Umbilical cord (tissue), 2 donors: ENCODE measurements at places on chromosomes 4 and X.
A peak's percentile ranks its signal among the peaks of the same experiment; 100 is the strongest.

DNA sequence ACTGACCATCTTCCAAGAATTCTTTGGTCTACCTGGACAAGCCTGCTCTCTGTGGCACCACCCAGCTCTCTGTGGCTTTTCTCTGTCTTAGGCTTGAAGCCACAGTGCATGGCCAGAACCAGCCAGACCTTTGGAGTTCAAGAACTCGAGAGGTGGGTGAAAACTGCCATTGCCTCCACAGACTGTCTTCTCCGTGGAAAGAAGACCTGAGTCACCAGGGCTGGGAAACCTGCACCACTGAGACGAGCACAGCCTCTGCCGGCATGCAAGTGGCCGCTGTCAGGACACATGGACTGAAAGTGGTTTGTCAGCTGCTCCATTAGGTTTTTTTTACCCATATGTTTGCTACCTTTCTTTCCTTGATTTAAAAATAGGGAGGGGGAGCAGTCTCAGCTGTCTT lies 74.5 kb downstream of the MGST2 start:
- DNase-seq = no peak

DNA sequence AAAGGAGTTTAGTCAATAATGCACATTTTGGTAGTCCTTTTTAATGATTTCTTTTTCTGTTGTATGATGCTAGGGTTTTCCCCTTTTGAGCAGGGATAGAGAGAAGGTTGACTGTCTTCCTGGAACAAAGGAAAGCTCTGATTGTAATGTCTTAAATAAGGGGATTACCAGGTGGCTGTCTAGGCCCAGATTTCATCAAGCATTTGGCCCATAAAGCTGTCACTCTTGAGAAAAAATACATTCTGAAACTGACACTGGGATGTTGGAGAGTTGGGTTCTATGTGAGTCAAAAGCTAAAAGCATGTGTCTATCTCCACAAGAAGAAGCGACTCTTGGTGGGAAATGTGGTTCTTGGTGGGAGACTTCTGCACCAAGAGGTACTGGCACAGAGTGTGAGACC lies 26.4 kb downstream of the KIAA1210 start:
- no peak for DNase-seq

- DNase-seq = no peak
Measured at GRCh38 chr4:100838286-100838685, 320.5 kb upstream of the EMCN start.

- no peak for DNase-seq
Measured at GRCh38 chr4:5865896-5866599, 26.8 kb downstream of the CRMP1 start.

- no peak for DNase-seq
Measured at GRCh38 chrX:20506739-20507138, 240.0 kb upstream of the RPS6KA3 start.

DNA sequence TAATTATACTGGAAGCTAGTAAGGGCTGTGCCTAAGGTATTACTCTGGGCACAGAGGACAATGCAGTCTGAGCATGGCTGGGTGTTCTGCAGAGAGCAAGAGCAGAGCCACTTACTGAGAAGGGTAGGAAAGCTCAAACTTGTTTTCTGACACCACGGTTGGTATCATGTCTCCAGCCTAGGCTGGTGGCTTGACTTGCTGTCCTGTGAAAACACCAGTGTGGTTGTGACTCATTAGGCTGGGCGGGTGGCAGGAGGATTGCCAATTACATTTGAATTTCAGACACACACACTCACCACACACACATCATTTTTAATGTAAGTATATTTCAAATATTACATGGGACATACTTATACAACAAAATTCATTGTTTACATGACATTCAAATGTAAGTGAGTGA lies 19.7 kb upstream of the MTM1 start:
- no peak for DNase-seq

DNA sequence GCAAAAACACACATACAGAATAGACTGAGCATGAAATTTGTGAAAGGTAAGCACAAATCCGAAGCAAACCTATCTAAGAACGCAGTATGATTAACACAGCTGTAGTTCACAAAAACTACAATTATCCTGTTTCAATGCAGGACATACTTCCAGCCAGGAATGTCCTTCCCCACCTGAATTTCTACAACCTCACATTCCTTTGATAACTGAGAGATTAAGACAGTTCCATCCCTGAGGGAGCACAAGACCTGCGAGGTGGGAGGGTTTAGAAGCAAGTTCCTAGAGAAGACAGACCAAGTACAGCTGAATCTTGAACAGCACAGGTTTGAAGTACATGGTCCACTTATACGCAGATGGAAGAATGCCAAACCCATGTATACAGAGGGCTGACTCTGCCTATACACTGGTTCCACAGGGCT lies 10.6 kb downstream of the ABCG2 start:
- DNase-seq = no peak

GRCh38 chr4:155668707-155669220 lies 2.1 kb downstream of the GUCY1A1 start:
- DNase-seq = no peak

DNA sequence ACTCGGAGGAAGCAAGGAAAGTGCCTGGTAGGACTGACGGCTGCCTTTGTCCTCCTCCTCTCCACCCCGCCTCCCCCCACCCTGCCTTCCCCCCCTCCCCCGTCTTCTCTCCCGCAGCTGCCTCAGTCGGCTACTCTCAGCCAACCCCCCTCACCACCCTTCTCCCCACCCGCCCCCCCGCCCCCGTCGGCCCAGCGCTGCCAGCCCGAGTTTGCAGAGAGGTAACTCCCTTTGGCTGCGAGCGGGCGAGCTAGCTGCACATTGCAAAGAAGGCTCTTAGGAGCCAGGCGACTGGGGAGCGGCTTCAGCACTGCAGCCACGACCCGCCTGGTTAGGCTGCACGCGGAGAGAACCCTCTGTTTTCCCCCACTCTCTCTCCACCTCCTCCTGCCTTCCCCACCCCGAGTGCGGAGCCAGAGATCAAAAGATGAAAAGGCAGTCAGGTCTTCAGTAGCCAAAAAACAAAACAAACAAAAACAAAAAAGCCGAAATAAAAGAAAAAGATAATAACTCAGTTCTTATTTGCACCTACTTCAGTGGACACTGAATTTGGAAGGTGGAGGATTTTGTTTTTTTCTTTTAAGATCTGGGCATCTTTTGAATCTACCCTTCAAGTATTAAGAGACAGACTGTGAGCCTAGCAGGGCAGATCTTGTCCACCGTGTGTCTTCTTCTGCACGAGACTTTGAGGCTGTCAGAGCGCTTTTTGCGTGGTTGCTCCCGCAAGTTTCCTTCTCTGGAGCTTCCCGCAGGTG lies 637 bp downstream of the AR start:
- DNase-seq = no peak

DNA sequence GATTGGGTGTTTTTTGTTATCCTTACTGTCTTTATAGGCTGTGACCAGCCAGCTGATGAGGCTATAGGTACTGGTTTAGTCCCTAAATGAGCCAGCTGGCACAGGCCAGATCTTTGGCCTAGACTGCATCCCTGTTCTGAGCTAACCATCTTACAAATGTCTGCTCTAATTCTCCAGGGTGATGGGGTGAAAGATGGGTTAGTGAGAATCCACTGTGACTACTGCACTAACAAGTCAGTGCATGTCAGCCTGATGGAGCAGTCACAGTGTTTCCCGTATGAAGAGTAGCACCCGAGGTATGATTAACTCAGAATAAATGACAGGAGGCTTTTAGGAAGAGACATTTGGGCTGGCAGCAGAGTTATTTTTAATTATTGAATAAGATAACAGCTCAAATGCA lies 181.0 kb downstream of the DCTD start:
- DNase-seq = peak; percentile 12

DNA sequence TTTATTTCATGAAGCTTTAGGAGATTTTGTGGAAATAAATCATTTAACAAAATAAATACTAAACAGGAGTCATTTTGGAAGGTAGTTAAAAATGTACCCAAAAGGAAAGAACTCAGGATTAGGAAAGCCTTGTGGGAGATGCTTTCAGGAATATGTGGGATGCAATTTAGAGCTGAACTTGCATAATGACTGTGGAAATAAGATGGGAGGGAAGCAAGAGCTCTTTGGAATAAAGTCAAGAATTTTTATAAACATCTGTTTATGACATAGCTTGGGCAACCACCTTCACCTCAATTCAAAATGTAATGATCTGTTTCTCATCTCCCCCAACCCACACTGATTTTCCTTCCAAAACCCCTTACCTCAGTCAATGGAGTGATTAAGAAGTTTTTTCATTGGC lies 623.8 kb downstream of the FAT4 start:
- no peak for DNase-seq

DNA sequence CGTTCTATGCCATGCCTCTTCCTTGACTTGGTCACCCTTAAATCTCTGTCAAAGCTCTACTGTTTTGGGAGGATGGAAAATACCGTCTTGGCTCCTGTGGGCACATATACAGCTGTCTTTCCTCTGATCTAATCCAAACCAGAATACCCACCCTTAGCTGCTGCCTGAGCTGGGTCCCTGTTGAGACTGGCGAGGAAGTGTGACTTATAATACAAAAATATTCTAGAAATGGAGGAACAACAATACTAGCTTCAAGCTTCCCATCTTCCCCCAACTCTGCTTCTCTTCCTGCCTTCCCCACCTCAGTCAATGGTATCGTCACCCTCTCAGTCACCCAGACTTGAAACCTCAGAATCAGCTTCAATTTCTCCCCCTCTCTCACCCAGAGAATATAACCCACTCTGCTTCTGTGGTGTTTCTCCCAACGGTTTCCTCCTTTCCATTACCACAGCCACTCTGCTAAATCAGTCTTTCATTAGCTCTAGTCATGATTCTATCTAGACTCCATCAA lies 599 bp upstream of the IL2RG start:
- no peak for DNase-seq

- DNase-seq = no peak
Measured at GRCh38 chrX:130263016-130263415, 5.7 kb downstream of the ZNF280C start.

- DNase-seq = no peak
Measured at GRCh38 chrX:107632346-107632745, 4.0 kb downstream of the PRPS1 start.

GRCh38 chr4:59258002-59258401 lies 1942.1 kb upstream of the ADGRL3 start:
- no peak for DNase-seq

DNA sequence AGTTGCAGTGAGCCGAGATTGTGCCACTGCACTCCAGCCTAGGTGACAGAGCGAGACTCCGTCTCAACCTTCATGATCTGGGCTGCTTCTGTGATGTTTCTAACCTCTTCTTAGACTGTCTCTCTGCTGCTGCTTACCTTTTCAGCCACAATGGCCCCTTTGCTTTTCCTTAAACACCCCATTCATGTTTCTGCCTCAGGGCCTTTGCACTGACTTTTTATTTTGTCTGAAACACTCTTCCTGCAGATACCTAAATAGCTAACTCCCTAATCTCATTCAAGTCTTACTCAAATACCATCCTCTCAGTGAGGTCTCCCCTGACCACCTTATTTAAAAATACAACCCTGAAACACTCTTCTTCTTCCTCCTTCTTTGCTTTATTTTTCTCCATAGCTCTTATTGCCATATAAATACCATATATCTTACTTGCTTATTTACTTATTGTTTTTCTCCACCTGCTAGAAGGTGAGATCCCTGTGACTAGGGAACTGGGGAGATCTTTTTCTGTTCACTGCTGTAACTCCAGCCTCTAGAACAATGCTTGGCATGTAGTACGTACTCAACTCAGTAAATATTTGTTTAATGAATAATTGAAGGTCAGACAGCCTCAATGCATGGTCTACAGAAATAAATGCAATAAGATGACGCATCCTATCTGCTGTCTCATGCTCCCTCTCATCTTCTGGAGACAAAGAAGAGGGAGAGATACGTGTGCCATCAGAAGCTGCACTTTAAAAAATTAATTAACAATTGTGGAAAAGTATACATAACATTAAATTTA lies 43.8 kb upstream of the SETD7 start:
- no peak for DNase-seq

GRCh38 chr4:57154191-57154590 lies 44.0 kb upstream of the IGFBP7 start:
- DNase-seq = no peak

- no peak for DNase-seq
Measured at GRCh38 chr4:42641656-42642055, 15.2 kb downstream of the ATP8A1 start.

GRCh38 chrX:8743126-8743732 lies 11.3 kb upstream of the ANOS1 start:
- DNase-seq = no peak

DNA sequence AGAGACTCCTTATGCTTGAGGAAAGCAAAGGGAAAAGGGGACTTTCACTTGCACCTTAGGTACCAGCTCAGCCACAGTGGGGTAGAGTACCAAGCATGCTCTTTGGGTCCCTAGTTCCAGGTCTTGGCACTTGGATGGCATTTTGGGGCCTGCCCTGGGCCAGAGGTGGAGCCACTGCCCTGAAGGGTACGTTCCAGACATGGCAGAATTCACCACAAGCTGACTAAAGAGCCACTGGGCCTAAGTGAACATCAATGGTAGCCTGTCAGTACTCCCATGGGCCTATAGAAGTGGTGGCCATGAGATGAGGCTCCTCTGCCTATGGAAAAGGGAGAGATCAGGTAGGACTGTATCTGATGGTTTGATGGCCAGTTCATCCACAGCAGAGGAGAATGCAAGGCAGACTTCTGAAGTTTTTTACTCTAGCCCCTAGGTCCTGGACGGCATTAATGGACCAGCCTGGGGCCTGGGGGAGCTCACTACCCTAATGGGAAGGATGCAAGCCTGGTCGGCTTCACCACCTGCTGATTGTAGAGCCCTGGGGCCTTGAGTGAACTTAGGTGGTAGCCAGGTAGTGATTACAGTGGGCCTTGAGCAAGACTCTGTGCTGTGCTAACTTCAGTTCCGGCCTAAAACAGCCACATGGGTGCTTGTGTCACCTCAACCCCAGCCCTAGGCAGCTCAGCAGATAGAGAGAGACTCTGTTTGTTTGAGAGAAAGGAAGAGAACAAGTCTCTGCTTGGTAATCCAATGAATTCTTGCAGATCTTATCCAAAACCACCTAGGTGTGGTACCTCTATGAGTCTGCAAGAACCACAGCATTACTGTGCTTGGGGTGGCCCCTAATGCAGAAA lies 19.8 kb upstream of the HSFX4 start:
- no peak for DNase-seq

DNA sequence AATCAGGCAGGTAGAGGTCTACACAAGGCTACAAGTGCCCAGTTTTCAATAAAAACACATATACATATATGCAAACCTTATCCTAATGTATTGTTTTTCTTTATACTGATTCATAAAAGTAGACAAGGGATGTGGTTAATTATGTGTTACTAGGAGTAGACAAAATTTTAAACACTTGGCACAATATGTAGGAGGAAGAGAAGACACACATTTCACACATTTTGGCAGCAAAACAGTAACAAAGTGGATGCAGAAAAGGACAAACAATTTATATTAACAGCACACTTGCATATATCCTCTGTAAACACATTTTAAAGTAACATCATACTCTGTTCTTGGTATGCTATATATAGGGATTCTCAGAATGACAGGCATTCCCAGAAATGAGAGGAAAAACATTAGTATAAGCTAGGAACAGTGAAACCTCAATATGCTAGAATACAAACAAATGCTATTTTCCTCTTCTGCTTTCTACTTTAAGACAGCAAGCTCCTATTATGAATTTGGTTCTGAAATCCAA lies 63.8 kb downstream of the GPRIN3 start:
- no peak for DNase-seq
